ENCODE measurements at places on chromosomes 6 and 20. TPM values are rescaled to one million over a fixed set of nuclear protein-coding genes. Genes with fewer than 3 reads are reported as not detected.

ITPR3 gene
- total RNA-seq: 6.7 TPM

UTRN gene
- 414 TPM for total RNA-seq

FAM50B gene
- 4.8 TPM for total RNA-seq

IMPG1 gene
- total RNA-seq: not detected

KHDRBS2 gene
- not detected for total RNA-seq

STX11 gene
- total RNA-seq: 9.4 TPM

PRKN gene
- total RNA-seq: under 0.01 TPM

RSPO3 gene
- not detected for total RNA-seq

SS18L1 gene
- 6.8 TPM for total RNA-seq

TP53INP2 gene
- 3.6 TPM for total RNA-seq
